CD4-positive, alpha-beta T cell treated with Interleukin-15 for 4 hours (primary cell): ENCODE measurements at places on chromosomes 12 and 14.
A peak's percentile ranks its signal among the peaks of the same experiment; 100 is the strongest.

GRCh38 chr12:28232211-28232928 lies 42.1 kb downstream of the CCDC91 start:
- DNase-seq: no peak

GRCh38 chr12:109449845-109450532 lies 27.1 kb downstream of the KCTD10 start:
- DNase-seq: no peak

DNA sequence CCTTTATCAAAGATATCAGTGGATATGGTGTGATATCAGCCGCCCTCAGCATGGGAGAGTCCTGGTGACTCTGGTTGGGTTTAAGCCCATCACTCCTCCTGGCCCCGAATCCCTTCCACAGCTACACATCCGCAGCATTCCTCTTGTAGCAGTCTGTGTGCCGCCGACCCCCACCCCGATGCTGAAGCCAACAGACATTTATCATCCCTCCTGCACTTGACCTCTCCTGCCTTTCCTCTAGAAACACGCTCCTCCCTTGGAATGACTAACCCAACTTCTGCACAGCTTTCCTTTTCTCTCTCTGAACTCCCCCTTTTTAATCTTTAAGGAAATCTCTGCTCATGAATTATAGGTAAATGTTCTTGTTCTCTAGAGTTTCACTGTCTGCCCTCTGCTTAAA lies 250.9 kb upstream of the FOXN3 start:
- no peak for DNase-seq

- no peak for DNase-seq
These were observed 72.1 kb downstream of the SPRING1 start for GRCh38 chr12:116665666-116666304.

DNA sequence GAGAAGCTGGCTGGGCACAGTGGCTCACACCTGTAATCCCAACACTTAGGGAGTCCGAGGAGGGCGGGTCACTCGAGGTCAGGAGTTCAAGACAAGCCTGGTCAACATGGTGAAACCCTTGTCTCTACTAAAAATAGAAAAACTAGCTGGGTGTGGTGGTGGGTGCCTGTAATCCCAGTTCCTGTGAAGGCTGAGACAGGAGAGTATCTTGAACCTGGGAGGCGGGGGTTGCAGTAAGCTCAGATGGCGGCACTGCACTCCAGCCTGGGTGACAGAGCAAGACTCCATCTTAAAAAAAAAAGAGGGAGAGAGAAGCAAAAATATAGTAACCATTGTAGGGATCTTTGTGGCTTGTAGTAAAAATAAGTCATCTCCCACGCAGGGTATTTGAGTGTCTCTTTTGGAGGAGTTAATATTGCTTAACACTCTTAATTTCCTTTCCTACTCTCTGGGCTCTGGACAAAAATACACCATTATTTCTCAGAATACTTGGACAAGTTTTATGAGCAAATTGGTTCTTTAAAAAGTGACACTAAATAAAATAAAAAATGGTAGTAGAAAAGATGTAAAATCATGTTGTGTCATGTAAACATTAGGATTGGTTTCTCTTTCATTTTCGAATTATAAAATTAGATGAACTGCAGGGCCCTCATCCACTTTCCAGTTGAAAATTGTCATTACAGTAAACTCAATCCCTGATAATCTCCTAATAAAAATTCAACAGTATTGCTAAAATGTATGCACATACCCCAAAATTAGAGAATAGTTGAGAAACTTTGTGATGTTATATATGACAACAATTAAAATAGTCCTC lies 61.1 kb upstream of the C12orf71 start:
- no peak for DNase-seq

DNA sequence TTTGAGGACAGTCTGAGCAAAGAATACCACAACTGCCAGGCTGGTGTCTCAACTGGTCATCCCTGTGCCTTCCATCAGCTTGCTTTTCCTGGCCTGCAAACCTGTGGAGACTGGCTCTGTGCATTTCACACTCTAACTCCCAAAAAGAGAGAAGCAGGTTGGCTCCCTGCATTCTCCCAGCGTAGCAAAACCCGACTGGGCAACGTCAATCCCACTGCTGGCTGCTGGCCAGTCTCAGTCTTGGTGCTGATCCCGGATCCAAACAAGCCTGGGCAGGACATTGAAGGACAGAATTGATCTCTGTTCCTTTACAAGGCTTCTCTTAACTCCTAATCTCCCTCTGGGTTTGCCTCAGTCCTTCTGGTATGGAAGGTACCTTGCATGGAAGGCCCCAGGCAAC lies 65.4 kb downstream of the FZD10 start:
- DNase-seq: no peak

GRCh38 chr12:3727877-3728632 lies 24.9 kb downstream of the CRACR2A start:
- peak; percentile 26 for DNase-seq

GRCh38 chr12:112980491-112981158 lies 2.3 kb downstream of the OAS2 start:
- DNase-seq: peak; percentile 54
